ENCODE measurements at places on chromosomes 7 and 10.

- DNase-seq = no peak
Measured at GRCh38 chr10:1595242-1595600, 142.1 kb downstream of the ADARB2 start.

GRCh38 chr10:24606021-24606420 lies 117.7 kb downstream of the ARHGAP21 start:
- DNase-seq = no peak

GRCh38 chr7:139830292-139830691 lies 1.2 kb downstream of the TBXAS1 start:
- no peak for DNase-seq

- DNase-seq = no peak
Measured at GRCh38 chr10:72076756-72077155, 11.6 kb downstream of the SPOCK2 start.

DNA sequence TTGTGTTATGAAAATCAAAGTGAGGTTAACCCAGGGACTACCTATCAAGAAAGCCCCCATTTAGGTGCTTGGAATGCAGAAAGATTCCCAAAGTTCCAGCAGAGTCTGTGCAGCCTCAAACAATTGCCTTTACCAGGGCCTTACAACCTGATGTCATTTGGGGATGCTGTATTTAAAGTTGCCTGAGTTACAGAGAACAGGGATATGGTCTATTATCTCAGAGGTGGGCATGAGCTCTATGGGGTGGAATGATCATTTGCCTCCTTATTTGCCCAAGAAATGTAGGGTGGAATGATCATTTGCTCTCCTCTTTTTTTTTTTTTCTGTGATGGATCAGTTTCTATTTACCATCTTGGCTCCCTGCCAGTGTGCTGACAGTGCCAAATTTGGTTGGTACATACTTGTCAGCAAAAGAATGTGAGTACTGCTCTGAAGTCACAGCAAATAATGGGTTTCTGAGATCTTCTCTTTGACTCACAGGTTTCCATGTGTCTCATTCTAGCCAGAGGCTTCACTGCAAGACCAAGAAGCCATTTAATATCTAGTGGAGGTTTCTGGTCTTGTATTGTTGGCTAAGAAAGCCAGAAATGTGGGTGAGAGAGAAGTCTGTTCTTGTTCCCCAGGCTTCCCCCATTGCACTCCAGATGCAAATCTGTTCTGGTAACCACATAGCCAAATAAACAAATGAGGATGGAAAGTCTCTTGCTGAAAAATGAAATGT lies 45.5 kb upstream of the ZNRF2 start:
- peak; percentile 61 for DNase-seq
